Retina (tissue), 1 donor: ENCODE measurements at places on chromosomes 11 and 22.

DNA sequence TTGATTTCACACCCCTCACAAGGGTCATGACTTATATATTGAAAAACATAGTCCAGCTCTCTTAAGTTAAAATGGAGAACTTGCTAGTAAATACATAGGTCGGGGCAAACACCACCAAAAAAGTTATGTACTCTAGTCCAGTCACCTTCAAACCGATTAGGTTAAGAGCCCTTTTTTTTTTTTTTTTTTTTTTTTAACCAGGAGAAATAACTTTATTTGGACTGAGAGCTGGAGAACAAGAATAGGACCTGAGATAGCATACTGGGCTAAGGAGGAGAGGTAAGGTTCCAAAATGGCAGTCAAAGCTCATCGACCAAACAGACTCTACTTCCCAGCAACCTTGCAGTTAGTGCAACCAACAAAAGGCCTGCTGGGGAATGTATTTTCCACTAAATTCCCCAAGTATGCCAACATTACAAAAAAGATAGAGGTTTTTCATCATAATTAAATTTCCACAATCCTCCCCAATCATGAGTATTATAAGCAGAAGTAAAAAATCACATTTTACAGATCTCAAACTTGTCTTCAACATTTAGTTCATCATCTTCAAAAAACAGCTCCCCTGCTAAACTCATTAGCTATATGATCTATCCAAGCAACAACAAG, 3.8 kb downstream of the TMEM41B start:
- no peak for DNase-seq

- no peak for DNase-seq
These were observed 49.2 kb upstream of the CCDC34 start for GRCh38 chr11:27412192-27412691.

- no peak for DNase-seq
These were observed 804.0 kb downstream of the TBC1D22A start for GRCh38 chr22:47566491-47566890.

DNA sequence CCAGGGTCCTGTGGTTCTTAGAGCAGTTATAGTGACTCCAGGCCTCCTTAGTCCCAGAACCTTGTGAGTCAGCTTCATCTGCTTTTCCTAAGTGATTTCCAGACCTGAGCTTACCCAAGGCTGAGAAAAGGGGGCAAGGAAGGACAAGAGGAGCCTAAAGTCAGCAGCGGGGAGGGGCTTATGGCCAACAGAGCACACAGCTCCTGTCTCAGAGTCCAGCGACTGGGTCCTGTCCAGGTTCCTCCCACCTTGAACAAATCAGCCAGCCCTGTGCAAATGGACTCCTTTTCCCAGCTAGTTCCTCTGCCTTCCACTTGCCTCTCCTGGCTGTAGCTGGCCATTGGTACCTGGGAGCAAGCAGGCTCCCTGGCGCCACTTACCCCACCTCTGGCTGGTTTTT, 10.9 kb downstream of the BACE1 start:
- DNase-seq = no peak

GRCh38 chr11:26578998-26579661, 7.1 kb upstream of the MUC15 start:
- no peak for DNase-seq

- DNase-seq = no peak
These were observed 52.6 kb downstream of the MAP6 start for GRCh38 chr11:75616281-75616680.

- DNase-seq = no peak
These were observed 32.9 kb upstream of the TECTA start for GRCh38 chr11:121067962-121068647.
